CD4-positive, alpha-beta T cell treated with Interleukin-6 at 100 ng/mL for 8 hours (primary cell): ENCODE measurements at places on chromosomes 6 and 20.
A peak's percentile ranks its signal among the peaks of the same experiment; 100 is the strongest.

DNA sequence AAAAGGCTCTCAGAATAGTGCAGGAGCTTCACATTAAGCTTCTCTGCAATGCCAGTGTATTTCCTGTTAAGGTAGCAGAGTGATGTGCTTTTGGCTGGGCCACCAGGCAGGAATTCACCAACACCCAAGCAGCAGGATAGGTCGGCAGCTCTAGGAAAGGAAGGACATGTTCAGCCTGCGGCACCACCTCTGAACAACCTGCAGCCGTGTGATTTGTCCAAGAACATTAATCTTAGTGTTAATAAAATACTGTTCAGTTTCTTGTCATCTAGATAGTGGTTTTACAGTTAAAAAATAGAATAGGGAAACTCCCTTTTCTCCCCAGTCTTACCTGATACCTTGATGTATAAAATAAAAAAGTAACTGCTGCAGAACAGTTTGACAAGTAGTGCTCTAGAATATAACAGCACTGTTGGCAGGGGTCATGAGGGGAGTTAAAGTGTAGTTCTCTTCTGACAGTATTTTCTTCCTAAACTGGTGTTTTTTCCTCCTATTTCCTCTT lies 18.8 kb downstream of the ZNF292 start:
- DNase-seq: no peak

- no peak for DNase-seq
Observed at GRCh38 chr6:72589096-72589495, 32.8 kb upstream of the KCNQ5 start.

GRCh38 chr6:89640804-89641203 lies 2.3 kb upstream of the LYRM2 start:
- no peak for DNase-seq

DNA sequence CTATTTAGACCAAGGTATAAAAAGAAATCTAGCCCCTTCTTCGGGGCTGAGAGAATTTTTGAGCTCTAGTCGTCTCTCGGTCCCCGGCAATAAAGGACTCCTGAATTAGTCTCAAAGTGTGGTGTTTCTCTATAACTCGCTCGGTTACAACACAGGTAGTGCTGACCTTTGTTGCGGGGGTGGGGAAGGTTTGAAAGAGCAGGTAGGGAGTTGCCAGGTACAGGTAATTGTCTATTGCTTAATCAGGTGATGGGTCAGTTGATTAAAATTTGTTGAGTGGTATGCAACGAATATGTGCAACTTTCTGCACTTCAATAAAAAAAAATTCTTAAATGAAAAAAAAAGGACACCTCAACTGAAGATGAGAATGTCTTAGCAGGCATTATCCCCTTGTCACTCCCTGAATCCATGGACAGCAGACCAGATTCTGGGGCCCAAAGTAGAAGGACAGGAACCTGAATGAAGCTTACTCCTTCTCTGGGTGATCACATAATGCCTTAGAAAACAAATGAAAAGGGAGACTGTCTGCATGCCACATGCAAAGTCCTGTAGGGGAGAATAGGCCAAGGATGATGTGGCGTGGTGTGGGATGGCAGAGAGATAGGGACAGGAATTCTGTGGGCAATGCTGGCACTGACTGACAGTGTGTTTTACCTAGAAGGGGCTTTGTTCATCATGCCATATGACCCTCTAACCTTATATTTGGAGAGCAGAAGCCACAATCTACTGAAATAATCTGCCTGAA lies 157.6 kb upstream of the OLIG3 start:
- no peak for DNase-seq

GRCh38 chr6:20877008-20877937 lies 343.0 kb downstream of the CDKAL1 start:
- DNase-seq: no peak

GRCh38 chr6:135002974-135003703 lies 51.5 kb downstream of the HBS1L start:
- no peak for DNase-seq

DNA sequence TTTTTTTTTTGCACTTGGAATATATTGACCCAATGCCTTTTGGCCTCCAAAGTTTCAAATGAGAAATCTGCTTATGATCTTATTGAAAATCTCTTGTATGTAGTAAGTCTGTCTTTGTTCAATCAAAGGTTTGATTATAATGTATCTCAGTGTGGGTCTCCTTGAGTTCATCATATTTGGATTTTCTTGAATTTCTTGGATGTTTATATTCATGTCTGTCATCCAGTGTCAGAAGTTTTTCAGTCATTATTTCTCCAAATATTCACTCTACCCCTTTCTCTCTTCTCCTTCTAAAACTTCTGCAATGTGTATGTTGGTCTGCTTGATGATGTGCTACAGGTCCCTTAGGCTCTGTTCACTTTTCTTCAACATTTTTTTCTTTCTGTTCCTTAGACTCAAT lies 95.9 kb upstream of the PTPRK start:
- no peak for DNase-seq

GRCh38 chr6:53020005-53020744 lies 25.1 kb upstream of the GSTA4 start:
- DNase-seq: no peak

- DNase-seq: peak; percentile 48
Observed at GRCh38 chr20:43942667-43943285, 28.1 kb downstream of the TOX2 start.

- no peak for DNase-seq
Observed at GRCh38 chr20:25252686-25253421, 5.0 kb downstream of the PYGB start.

GRCh38 chr20:57164872-57165271 lies 101.6 kb downstream of the BMP7 start:
- no peak for DNase-seq

GRCh38 chr6:24798740-24799540 lies at the start of gene ARMH2:
ARMH2 (minus strand) TSS chr6:24798917; CDS start chr6:24798857, 60 bp downstream.
- no peak for DNase-seq
